ENCODE measurements at places on chromosomes 5 and 9.

- DNase-seq: peak; percentile 98
Measured at GRCh38 chr9:136885950-136886578, at the start of gene TRAF2. TSS of gene TRAF2 (plus strand) at chr9:136886516. CDS start at chr9:136898741, 12,225 bp downstream.

- DNase-seq: no peak
Measured at GRCh38 chr5:132274050-132274792, 16.7 kb downstream of the PDLIM4 start.

GRCh38 chr5:34652914-34653313 lies 3.2 kb upstream of the RAI14 start:
- no peak for DNase-seq

GRCh38 chr9:121939643-121940042 lies 153.5 kb downstream of the TTLL11 start:
- no peak for DNase-seq

DNA sequence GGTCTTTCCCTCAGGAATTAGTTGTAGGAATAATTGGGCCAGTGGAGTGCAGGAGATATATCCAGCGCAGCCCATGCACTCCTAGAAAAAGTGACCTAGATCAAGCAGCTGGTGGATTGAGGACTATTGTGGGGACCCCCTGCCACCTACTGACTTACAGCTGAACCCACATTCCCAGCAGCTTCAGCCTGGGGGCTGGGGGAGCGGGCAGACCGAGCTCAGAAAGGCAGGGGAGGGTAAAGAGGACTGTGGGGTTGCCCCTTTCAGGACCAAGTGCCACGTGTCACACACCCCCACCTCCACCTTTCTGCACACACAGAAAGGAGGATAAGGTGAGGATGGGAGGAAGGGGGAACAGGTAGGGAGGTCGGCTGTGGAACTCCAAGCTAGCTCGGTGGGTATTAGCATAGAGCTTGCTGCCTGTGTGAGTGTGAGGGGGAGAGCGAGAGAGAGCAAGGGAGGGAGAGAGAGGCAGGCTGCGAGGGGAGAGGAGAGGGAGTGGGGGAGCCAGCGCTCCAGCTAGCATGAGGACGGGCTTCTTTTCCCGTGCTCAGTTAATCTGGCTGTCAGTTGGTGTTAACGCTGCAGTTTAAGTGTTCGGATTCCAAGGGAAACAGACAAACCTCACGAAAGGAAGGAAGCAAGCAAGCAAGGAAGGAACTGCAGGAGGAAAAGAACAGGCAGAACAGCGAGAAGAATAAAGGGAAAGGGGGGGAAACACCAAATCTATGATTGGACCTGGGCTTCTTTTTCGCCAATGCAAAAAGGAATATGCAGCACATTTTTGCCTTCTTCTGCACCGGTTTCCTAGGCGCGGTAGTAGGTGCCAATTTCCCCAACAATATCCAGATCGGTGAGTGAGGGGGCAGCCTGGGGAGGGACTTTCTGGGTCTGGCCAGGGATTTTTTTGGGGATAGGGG lies at the start of gene GRIA1:
GRIA1 (plus strand) TSS at position 553 of the 920 bp plus-strand sequence.
- DNase-seq: peak; percentile 33
